ENCODE measurements at places on chromosomes 2 and 18. TPM values are rescaled to one million over a fixed set of nuclear protein-coding genes. Genes with fewer than 3 reads are reported as not detected.

C18orf63 gene
- total RNA-seq: 0.07 TPM

- no peak for DNase-seq
- no peaks in the 10 kb centered on the region for H3K27me3 ChIP-seq
- peaks cover 24% of the 10 kb centered on the region for H3K4me1 ChIP-seq
- no peak overlapping the region for H3K27ac ChIP-seq
- H3K4me3 ChIP-seq: no peak overlapping the region
Measured at GRCh38 chr2:172339371-172340010, 87.9 kb upstream of the ITGA6 start.

DNA sequence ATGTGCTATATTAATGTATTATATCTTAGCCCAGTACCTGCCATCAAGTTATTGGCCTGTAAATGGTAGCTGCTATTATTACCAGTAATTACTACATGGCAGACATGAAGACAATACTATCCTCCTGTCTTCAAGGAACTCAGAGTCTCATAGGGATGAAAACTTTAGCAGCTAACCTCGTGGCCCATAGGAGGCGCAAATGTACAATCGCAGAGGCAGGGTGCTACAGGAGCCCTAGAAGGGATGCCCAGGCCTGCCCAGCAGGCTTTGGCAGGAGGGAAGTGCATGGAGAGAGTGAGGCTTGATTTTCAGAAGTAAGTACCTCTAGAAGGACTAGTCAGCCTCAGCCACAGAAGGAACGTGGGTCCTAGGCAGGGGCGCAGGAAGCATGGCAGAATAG is 44.7 kb upstream of the KIDINS220 start:
- no peaks in the 10 kb centered on the region for H3K4me1 ChIP-seq
- peaks cover 28% of the 10 kb centered on the region for H3K36me3 ChIP-seq

- no peaks in the 10 kb centered on the region for H3K27me3 ChIP-seq
- H3K36me3 ChIP-seq: no peaks in the 10 kb centered on the region
Measured at GRCh38 chr2:120465989-120466703, 120.2 kb downstream of the INHBB start.

All from upper lobe of left lung (tissue), 6 donors.